Stimulated activated CD4-positive, alpha-beta T cell treated with anti-CD3 and anti-CD28 coated beads, TNF-alpha, amount 100 ng/mL, for 4 hours (primary cell): ENCODE measurements at places on chromosomes 7 and 10.

DNA sequence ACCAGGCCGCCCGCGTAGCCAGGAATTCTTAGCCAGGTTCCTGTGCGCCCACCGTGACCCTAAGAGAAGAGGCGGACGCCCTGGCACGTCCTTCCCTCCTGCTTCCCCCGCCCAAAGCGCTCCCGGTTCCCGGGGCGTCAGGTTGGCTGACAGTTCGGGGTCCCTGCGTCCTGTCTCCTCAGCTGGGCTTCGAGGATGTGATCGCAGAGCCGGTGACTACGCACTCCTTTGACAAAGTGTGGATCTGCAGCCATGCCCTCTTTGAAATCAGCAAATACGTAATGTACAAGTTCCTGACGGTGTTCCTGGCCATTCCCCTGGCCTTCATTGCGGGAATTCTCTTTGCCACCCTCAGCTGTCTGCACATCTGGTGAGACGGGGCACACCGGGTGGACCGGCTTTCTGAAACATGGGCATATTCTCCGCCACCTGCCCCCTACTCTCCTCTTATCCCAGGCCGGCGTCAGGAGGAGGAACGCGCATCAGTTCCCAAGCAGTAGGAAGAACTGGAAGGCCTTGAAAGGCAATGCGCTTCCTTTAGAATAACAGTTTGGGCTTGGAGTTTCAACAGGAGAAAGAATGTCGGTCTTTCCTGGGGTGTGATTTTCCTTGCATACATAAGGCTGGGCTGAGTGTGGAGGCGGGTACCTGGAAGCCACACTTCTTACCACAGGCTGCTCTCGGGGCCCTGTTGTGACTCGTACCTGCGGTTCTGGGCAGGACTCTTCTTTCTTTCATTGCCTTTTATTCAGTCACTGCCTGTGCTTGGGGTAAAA is 728 bp downstream of the CAV2 start:
- DNase-seq: no peak

DNA sequence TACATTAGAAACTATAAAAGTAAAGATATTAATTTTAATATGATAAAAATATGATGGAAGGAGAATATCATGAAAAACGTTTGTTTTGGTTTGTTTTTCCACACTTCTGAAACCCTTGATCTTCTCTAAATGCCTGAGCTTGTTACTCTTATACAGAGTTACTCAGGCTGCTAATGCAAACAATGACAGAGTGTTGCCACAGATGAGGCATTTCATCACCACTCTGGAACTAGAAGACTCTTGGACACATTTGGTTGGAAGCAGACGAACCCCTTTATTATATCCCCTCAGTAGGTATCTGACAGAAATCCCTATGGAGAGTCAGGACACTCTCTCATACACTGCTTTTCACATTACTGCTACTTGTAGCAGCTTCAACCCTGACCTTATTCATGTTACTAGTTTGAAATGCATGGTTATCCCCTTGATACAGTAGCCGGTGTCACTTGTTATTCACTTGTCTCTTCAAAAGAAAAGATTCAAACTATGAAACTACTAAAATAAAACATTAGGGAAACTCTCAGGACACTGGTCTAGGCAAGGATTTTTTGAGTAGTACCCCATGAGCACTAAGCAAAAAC is 66.9 kb downstream of the SEMA3C start:
- DNase-seq: no peak

- DNase-seq: no peak
Observed at GRCh38 chr7:16590424-16590823, 55.1 kb downstream of the ANKMY2 start.

- no peak for DNase-seq
Observed at GRCh38 chr10:113740850-113741249, 10.6 kb upstream of the PLEKHS1 start.

DNA sequence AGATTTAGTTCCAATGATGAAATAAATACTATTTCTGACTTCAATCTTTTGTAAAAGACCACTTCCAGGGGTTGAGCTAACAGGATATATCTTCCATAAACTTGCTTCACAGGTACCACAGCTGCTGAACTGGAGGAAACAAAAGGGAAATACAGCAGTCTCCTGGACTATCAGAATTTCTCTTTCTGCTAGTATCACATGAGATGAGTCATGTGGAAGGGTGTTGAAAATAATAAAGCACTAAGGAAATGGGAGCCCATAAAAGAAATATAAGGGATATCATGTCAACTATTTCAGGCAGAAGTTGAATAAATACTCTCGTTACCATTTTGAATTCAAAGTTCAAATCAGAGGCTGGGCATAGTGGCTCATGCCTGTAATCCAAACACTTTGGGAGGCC is 250.3 kb upstream of the NFE2L3 start:
- DNase-seq: no peak

DNA sequence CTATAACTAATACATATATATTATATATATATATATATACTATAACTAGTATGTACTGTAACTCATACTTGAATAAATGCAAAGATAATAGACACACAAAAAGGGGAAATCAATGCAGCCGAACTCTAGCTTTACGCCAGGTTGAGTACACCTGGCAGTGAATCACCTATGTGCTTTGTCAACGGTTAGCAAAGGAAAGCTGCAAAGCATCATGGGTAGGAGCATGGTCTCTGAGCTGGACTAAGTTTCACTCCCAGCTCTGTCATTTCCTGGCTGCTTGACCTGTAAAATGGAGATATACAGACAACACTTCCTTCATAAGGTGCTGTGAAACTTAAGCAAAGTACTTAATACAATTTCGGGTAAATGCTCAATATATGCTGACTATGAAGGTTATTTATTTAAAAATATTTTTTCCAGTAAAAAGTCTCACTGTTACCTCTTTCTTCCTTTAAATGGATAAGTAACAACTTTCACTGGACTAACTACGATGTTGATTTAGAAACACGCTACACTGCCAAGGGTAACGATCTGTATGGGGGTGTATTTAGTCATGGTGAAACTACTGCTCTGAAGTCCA is 61.7 kb upstream of the ITGA8 start:
- no peak for DNase-seq

DNA sequence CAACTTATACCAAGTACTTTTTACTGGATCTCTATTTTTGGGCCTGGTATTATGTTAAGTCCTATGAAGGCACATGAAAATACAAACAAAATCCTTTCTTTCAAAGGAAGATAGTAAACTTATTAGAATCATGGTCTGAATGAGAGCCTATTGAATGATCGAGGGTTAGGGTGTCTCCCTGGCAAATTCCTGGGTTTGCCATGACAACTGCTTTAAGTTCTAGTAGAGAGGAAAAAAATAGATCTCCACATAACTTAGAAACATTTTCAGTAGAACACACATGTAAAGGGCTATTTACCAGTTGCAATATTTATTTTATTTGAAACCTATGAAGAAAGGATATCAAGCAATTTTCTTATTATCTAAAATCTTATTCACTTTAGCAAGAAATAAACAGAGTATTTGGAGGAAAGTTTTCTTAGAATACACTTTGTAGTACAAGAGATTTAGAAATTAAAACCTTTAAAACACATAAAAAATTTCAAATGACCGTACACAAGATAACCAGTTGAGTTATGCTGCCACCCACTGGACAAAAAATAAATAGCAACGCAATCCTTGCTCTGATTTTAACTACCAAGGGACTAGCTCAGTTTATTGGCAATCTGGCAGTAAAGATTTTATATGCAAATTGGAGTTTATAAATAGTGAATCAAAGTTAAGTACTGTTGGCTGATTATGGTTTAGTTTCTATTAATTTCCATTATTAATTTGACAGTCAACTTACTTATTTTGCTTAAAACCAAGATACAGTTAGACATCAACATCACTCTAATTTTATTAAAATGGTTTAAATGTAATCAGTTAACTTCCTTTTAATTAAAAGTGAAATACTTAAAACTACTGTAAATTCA is 33.9 kb downstream of the CACUL1 start:
- DNase-seq: peak; percentile 49

DNA sequence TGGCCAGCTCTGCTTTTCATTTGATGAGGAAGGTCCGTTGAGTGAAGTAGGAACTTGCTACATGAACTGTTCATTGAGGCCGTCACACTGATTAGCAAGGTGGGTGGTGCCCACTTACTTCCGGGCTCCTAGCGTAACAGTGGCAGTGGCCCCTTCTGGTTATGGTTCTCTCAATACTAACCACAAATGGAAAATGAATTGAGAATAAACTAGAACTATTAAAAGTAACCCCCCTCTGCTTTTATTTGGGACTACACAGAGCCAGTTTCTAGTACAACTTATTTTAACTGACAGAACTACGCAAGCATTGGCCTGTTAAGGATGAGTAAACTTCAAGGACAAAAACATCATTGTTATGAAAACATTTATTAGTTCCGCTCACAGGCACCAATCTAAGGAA is 519.1 kb downstream of the INHBA start:
- DNase-seq: no peak

DNA sequence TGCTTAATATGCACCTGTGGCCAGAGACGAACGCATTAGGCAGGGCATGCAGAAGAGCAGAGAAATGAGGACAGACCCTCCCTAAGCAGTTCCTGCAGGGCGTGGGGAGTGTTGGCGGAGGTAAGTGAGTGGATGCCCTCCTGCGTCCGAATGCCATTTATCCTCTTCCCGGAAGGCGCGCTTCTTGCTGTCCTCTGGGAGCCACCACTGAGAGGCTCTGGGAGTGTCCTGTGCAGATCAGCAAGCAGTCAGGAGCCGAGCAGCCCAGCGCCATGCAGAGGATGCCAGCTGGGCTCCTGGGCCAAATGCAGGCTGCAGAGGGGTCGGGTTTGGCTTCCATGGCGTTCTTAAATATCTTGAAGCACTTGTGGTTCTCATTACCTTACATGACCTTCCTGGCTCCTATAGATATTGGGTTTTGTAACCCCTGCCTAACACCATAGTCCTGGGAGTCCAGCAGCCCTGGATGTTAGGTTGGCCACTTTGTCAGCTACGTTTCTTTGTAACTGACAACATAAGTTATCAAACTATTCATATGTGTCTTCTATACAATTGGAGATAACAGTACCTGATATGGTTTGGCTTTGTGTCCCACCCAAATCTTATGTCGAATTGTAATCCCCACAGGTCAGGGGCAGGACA is 30.0 kb upstream of the SLIT1 start:
- DNase-seq: no peak

- no peak for DNase-seq
Observed at GRCh38 chr7:134513169-134513752, 14.1 kb upstream of the AKR1B10 start.

DNA sequence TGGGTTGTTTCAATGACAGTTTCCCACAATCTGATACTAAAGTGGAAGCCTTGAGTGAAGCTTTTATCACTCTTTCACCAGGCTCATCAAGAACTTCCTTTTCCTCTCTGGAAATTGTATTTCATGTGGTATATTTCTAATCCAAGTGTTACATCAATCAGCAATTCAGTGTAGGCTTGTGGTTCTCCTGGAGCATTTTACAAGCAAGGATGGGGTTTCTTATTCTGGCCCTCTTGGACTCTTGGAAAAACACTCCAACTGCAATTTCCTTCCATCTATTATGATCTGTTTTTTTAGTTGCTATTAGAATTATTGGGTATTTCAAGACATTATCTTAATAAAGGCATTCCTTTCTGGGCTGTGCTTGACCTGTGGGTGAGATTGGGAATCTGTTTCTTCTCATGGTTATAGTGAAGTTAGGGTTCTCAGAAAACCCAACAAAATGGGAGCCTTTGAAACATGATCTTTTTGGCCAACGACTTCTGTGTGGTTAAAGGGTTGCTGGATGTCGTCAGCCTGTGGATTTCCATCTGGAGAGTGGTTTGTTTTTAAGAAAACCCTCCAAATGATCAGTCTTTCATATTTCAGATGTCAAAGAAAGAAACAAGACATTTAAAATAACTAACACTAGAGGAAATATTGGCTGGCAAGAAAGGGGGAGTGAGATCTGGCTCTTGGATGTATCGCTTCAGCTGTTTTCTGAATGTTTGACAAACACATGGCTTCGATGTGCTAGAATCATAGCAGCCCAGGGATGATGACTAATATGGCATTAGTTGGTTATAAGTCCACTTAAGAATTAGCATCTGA is 540.2 kb downstream of the LRMDA start:
- no peak for DNase-seq

- no peak for DNase-seq
Observed at GRCh38 chr7:142133731-142134148, 22.2 kb downstream of the MGAM2 start.

- no peak for DNase-seq
Observed at GRCh38 chr7:47908720-47909119, 39.5 kb downstream of the PKD1L1 start.

GRCh38 chr10:14439451-14440259 is 108.9 kb upstream of the FRMD4A start:
- no peak for DNase-seq

GRCh38 chr7:149475121-149476045 is 14.5 kb upstream of the ZNF777 start:
- DNase-seq: no peak

DNA sequence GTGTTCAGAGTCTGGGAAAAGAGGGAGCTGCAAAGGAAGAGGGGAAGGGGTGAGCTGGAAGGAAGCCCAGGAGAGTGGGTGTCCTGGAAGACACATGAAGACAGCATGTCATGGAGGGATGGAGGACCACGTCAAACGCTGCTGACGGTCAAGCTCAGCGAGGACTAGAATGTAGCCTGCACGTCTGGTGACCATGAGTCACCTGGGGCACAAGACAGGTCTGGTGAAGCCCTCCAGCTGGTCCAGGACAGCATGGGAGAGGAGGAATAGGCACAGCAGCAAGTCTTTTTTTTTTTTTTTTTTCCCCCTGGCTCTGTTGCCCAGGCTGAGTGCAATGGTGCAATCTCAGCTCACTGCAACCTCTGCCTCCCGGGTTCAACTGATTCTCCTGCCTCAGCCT is 19.6 kb upstream of the AMZ1 start:
- no peak for DNase-seq

GRCh38 chr10:100710151-100710871 is 35.1 kb upstream of the PAX2 start:
- DNase-seq: no peak

GRCh38 chr10:88676283-88677060 is 12.2 kb downstream of the LIPF start:
- no peak for DNase-seq

DNA sequence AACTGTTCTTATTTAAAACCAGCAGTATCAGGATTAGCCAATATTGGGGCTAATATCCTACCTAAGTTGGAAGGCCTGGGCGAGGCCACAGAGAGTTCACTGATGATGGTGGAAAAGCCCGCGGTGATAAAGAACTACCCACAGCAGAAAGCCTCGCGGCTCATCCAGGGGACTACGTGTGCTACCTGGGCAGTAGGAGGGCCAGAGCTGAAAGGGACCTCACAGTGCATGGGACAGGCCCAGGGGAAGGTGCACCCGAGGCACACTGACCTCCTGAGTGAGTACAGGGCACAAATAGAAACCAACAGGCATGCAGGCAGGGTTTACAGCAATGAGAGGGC is 1.4 kb downstream of the WDR86 start:
- no peak for DNase-seq

DNA sequence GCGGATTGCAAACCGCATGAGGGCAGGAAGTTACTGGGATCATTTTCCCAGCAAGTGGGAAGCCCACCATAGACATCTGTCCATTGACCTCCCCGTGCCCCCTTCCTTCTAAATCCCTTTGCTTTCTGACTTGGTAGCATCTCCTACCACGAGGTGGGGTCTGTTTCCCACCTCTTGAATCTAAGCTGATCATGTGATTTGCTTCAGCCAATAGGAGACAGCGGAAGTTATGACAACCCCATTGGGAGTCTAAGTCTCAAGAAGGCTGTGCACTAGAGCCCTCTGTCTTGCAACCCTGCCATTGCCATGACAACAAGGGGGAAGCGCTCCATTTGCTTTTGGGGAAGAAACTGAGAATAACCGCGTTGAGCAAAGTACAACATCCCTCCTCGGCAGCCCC is 39.2 kb upstream of the CARD11 start:
- no peak for DNase-seq
